ENCODE measurements at places on chromosomes 16 and 17.
A peak's percentile ranks its signal among the peaks of the same experiment; 100 is the strongest.

GRCh38 chr17:81487487-81488275 lies 24.9 kb downstream of the ACTG1 start:
- peak; percentile 59 for DNase-seq

DNA sequence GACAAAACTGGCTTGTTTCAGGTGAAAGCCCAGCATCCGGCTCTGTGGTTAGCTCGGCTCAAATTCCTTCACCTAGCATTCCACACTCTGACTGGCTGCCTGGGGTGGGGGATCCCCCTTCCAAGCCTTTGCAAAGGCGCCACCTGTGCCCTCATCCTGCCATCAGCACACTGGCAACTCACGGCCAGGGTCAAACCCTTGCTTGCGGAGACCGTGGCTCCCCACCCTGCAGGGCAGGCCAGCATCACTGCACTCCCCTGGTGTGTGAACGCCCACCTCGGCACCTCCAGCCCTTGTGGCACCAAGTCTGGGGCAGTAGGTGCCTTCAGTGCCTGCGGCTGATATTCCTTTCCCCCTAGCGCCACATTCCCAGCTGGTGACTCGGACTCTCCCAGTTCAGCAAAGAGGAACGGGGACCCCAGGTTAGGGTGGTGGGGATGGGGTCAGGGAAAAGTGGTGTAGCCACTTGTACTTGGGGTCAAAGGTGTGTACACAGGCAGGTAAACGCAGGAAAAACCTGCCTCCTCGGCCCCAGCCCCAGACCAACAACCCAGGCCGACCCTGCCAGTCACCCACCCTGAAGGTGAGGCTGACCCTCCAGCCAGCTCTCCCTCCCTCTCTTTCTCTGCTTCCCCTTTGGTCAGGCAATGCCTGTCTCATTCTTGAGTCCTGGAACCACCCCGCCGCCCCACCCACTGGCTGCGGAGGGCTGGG lies 1.1 kb downstream of the FLII start:
- no peak for DNase-seq

DNA sequence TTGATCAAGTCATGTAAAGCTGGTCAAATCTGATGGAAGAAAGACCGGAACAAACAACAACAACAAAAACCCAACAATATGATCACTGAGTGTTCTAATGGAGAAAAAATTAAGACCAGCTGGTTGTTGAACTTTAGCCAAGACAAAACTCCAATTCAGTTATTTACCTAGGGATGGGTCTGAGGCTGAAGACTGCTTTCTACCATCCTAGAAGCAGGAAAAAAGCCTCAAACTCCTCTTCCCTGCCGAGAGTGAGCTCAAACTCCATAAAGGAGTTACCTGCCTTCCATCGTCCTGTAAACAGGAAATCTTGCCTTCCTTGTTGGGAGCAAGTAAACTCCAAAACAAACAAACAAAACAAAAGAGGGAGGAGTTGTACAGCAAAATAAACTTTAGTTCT lies 23.1 kb upstream of the TMEM98 start:
- no peak for DNase-seq

GRCh38 chr17:29219378-29220047 lies 27.1 kb upstream of the CRYBA1 start:
- DNase-seq: peak; percentile 44

DNA sequence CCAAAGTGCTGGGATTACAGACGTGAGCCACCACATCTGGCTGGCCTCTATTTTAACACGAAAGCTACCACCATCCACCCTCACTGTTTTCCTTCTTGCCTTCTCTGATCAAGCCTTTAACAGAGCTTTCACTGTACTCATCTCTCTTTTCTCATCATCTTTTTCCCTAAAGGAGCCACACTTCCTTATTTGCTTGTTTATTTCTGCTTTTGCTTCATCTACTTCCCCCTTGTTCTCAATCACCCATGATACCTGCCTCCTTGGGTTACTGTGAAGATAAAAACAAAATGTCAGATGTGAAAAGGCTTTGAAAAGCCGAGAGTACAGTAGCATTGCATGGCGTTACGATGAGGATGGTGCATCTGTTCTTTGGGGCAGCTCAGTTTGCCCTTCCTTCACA lies 79.9 kb downstream of the ZNF18 start:
- no peak for DNase-seq

DNA sequence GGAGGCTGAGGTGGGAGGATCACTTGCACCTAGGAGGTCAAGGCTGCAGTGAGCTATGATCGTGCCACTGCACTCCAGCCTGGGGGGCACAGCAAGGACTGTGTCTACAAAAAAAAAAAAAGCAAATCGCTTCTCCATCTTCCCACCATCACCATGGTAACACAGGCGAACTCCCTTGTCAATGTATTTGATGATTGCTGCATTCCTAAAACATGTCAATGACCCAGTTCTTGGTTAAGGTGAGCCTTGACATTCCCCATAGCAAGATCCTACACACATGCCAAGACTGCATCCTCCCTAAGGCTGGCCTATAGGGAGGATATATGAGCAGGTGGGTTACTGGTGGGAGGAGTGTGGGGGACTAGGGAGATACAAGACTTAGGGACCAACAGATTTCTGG lies 12.2 kb downstream of the CNTNAP1 start:
- DNase-seq: no peak

DNA sequence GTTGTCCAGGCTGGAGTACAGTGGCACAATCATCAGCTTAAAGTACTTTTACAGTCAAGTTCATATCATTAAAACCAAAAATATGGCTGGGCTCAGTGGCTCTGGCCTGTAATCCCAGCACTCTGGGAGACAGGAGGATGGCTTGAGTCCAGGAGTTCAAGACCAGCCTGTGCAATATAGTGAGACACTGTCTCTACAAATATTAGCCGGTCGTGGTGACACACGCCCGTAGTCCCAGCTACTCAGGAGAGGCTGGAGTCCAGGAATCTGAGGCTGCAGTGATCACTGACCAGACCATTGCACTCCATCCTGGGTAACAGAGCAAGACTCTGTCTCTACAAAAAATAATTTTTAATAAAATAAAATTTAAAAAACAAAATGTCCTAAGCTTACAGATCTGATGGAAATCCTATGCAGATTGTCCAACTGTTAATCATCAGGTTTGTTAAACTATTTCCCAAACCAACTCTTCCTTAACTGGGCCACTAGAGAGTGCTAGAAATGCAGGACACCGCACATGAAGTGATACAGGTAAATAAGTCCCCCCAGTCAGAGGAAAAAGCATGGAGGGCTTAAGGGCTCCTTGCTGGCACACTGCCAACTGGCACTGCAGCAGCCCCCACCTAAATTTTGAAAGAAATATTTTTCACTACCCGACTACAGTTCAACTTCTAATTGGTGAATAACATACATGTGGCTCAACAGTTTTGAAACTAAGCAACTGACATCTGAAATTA lies 2.8 kb downstream of the USP22 start:
- no peak for DNase-seq

DNA sequence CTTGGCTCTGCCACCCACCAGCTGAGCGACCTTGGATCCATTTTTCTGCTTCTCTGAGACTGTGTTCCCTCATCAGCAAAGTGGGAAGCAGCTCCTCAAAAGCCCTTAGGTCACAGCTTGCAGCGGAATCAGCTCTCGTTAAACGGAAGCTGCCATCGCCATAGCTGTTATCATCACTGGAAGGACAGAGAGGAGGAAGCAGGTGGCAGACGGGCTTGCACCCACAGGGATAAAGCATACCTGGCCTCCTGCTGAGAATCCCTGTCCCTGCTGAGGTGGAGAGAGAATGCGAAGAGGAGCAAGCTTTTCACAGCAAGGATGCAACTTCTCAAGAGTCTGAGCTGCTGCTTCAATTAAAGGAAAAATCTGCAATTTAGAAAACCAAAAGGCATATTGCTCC lies 106.6 kb downstream of the CLEC16A start:
- DNase-seq: no peak

DNA sequence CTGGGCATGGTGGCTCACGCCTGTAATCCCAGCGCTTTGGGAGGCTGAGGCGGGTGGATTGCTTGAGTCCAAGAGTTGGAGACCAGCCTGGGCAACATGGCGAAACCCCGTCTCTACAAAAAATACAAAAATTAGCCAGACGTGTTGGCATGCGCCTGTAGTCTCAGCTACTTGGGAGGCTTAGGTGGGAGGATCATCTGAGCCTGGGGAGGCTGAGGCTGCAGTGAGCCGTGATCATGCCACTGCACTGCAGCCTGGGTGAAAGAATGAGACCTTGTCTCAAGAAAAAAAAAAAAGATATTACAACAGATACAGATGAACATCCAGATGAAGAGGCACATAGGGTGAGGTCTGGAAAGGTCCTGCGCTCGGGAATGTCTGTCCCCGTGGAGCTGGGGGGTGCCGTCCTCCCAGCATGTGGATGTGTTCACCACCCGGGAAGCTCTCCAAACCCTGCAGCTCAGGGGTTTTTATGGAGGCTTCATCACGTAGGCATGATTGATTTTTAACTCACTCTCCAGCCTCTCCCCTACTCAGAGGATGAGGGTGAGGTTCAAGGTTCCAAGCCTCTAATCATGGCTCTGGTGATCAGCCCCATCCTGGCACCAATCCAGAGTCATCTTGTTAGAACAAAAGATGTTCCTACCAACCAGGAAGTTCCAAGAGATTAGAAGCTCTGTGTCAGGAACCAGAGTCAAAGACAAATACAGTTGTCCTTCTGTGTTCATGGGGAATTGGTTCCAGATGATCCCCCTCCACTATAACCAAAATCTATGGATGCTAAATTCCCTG lies 85.0 kb upstream of the DNAJA2 start:
- DNase-seq: no peak

GRCh38 chr16:26645614-26646013 lies 421.1 kb upstream of the C16orf82 start:
- DNase-seq: peak; percentile 22

GRCh38 chr17:3029213-3029913 lies 34.0 kb downstream of the OR1D5 start:
- DNase-seq: no peak

- DNase-seq: no peak
Observed at GRCh38 chr16:21071741-21072140, 78.9 kb downstream of the DNAH3 start.

- DNase-seq: no peak
Observed at GRCh38 chr16:4018391-4018790, 97.9 kb downstream of the ADCY9 start.

DNA sequence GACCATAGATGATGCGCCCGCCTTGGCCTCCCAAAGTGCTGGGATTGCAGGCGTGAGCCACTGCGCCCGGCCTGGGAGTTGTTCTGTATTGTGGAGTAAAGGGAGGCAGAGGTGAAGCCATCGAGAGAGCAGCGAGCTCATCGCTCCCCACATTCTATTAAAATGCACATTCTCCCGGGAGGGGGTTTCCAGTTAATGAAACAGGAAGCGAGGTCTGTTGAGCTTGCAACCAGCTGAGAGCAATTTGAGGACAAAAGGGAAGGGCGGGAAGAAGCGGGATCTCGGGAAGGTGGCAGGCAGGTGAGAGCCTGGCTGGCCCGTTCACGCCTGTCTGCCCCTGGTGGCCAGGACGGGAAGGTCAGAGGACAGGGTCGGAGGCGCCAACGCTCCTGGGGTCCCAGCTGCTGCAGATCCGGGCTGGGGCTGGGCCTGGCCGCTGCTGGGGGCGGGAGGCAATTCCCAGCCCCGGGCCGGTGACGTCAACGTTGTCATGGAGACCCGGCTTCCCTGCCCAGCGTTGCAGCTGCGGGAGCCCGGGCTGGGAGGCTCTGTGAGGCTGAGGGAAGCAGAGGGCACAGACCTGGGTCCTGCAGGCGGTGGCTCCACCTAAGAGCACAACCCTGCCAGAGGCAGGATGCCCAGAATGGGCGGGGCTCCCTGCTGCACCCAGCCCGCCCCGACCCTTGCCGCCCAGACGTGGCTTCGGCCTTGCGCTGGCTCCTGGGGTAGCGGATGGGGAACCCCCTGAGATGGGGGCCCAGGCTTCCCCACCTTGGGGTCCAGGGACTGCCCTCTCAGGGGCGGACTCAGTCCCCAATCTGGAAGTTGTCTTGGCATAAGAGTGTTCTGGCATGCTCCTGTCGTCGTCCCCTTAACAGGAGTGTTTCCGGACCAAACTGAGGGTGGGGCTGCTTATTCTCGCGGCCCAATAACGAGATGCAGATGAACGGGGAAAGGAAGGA lies 48.7 kb upstream of the PLCG2 start:
- DNase-seq: no peak

GRCh38 chr17:40532520-40533253 lies 31.3 kb upstream of the TNS4 start:
- no peak for DNase-seq

DNA sequence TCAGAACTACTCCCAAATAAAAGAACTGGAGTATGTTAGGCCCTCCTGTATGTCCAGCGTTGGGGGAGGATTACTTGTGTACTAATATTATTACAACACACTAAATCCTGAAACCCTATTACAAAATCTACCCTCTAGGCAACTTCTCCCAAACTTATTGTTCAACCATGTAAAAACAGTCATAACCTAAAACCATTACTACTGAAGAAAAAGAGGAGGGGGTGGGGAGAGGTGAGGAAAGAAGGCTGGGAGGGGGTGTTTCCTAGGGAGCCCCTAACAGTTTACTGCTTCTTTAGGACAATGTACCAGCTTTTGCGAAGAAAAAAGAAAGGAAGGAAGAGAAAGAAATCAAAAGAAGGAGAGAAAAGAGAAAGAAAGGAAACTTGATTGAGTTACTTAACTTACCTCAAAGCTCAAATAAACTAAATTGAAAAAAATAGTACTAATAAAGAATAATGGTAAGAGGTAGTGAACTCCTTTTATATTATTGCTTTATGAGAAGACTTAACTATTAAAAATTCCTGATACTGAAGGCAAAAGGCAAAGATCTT lies 2.3 kb downstream of the SALL1 start:
- DNase-seq: no peak

- no peak for DNase-seq
Observed at GRCh38 chr16:19014461-19014860, 30.7 kb downstream of the TMC7 start.

DNA sequence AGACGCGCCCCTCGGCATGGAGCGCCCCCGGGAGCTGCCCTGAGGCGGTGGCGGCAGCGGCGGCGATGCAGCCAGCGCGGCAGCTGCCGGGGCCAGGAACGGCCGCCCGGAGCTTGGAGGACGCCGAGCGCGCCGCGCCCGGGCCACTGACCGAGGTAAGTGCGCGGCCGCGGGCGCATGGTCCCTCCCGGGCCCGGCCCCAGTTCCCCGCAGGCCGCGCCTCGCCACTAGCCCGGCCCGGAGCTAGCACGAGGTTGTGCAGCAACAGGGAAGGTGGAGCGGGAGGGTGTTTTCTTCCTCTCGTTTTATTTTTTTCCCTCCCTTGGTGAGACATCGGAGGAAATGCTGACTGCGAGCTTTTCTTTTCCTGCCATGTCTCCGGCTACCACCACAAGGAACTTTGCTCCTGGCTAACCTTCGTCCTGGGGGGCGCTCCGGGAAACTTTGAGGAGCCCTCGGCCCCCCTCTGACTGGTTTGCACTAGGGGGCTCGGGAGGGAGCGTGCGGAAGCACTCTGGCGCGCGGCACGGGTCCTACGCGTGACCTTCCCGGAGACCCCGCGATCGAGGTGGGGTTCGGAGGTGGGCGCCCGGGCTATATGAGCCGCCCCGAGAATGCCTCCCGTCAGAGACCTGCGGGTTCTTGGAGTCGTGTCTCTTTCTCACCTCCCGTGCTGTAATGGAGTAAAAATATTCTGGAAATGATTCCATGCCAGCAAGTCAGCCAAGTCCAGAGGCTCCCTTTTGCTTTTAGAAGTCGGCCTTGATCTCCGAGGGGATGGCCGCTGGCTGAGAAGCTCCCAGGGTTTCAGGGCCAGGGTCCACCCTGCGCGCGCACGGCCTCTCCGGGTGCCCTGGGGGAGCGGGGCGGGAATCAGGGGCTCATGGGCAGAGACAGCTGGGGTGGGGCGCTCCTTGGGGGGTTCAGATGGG lies 868 bp downstream of the KCNJ12 start:
- no peak for DNase-seq

Data from stimulated activated CD8-positive, alpha-beta memory T cell treated with anti-CD3 and anti-CD28 coated beads, Interleukin-7, amount 100 ng/mL, for 24 hours (primary cell).